ENCODE measurements at places on chromosomes 6 and 20.
A peak's percentile ranks its signal among the peaks of the same experiment; 100 is the strongest.

DNA sequence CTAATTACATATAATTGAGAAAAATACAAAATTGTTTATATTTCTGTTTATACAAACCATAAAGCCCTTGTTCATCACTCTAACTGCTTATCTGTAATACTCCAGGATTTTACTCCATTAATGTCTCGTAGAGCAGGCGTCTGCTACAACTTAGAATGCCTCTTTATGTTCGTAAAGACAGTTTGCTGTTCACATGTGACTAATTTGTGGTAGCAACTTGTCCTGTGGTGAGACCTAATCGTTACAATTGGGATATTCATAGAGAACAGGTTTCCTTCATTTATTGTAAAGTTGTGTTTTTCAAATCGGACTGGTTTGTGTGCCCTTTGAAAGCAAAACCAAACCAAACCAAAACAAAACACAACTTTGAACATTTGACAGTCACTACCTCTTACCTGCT lies 149.7 kb downstream of the ASCC3 start:
- no peak for DNase-seq

DNA sequence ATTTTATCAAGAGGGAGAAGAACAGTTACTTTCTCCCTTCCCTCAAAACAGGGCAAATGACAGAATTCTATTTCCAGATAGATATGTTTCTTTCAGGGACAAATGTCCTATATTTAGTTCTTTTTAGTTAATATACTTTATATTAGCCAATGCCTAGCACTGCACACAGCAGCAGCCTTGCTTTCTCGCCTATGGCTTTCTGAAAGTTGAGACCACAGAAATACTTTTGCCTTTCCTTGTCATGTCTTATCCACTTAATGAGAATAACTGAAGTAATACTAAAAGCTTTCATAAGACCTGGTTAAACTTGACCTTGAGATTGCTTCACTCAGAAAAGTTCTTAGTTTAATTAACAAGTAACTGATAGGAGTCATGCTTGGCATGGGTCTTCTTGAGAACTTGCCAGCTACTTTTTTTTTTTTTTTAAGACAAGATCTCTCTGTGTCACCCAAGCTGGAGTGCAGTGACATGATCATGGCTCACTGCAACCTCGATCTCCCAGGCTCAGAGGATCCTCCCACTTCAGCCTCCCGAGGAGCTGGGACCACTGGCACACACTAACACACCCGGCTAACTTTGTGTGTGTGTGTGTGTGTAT lies 159.3 kb downstream of the CDKAL1 start:
- DNase-seq, result peak; percentile 13

- DNase-seq, result peak; percentile 67
These were observed 177.4 kb downstream of the TFAP2A start for GRCh38 chr6:10237298-10238038.

DNA sequence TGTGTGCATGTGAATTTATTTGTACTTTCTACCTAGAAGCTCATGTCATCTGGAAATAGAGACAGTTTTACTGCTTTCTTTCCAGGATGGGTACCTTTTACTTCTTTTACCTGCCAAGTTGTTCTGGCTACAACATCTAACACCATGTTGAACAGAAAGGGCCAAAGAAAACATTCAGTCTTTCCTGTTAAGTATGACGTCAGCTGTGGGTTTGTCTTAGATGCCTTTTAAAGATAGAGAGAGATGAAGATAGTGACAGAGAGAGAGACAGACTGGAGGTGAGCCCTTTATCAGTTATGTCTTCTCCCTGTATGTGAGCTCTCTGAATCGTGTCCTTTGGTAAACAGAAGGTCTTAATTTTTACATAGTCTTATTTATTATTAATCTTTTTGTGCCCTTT lies 3.4 kb upstream of the DACT2 start:
- no peak for DNase-seq

GRCh38 chr6:41576667-41577066 lies 30.5 kb downstream of the FOXP4 start:
- DNase-seq, result no peak

DNA sequence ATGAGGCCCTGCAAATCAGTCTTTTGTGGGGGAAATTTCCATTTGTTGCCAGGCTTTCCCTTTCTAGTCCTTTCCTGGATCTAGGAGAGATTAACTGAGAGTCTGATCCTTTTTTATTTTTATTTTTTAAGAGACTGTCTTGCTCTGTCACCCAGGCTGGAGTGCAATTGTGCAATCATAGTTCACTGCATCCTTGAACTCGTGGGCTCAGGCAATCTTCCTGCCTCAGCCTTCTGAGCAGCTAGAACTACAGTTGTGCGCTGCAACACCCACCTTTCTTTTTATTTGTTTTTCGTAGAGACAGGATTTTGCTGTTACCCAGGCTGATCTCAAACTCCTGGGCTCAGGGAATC lies 22.9 kb downstream of the OR2B2 start:
- no peak for DNase-seq

DNA sequence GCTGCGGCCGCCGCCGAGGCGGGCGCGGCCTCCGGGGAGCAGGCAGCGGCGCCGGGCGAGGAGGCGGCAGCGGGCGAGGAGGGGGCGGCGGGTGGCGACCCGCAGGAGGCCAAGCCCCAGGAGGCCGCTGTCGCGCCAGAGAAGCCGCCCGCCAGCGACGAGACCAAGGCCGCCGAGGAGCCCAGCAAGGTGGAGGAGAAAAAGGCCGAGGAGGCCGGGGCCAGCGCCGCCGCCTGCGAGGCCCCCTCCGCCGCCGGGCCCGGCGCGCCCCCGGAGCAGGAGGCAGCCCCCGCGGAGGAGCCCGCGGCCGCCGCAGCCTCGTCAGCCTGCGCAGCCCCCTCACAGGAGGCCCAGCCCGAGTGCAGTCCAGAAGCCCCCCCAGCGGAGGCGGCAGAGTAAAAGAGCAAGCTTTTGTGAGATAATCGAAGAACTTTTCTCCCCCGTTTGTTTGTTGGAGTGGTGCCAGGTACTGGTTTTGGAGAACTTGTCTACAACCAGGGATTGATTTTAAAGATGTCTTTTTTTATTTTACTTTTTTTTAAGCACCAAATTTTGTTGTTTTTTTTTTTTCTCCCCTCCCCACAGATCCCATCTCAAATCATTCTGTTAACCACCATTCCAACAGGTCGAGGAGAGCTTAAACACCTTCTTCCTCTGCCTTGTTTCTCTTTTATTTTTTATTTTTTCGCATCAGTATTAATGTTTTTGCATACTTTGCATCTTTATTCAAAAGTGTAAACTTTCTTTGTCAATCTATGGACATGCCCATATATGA lies 3.2 kb downstream of the MARCKS start:
- peak; percentile 53 for DNase-seq

DNA sequence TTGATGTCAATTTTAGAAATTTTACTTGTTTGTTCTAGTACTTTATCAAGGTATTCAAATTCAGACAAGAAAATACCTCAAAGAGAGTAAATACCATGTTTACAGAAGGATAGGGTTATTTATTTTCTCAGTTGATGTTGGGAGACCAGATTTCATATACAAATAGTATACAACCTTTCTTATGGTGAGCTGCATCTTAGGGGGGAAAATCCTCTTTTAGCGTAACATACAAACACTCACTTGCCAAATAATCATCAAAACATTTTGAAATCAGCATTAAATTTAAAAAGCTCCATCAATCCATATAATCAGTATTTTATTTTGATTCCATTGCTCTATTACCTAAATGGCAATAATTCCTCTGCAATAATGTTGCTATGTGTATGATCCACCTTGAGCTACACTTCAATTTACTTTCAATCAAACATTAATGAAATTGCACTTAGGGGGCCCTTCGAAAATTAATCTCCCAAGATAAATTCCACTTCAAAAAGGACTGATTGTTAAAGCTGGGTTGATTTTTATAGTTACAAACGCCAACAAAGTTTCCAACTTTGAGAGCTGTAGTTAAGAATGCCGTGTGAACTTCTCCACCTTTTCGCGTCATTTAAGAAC lies 2.2 kb downstream of the NKX2-4 start:
- DNase-seq, result no peak

GRCh38 chr6:68240726-68241125 lies 394.4 kb upstream of the ADGRB3 start:
- DNase-seq, result peak; percentile 44

DNA sequence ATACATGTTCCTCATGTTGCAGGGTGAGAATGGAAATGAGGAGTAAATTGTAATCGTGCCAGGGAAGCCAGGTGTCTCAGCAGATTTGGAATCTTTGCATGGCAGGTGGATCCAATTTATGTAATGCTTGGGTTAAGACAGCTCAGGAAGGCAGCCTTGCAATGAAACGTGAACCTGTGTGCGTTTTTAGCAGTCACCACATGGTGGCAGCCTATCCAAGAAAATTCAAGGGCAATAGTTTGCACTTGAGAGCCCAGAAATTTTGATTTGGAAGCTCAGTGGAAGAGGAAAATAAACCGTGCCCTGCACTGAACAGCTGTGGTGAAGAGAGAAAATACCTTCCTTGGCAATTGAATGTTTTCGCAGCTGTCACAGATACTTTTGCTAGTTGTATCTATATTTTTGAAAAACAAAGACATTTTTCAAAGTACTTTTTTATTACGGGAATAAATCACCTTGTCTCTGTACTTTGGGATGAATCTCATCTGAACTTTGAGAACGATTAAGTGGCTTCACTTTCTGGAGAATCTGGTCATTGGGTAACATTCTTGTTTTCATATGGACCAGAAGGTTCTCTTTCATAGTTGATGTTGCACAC lies 26.5 kb downstream of the MTHFD1L start:
- DNase-seq, result peak; percentile 96

DNA sequence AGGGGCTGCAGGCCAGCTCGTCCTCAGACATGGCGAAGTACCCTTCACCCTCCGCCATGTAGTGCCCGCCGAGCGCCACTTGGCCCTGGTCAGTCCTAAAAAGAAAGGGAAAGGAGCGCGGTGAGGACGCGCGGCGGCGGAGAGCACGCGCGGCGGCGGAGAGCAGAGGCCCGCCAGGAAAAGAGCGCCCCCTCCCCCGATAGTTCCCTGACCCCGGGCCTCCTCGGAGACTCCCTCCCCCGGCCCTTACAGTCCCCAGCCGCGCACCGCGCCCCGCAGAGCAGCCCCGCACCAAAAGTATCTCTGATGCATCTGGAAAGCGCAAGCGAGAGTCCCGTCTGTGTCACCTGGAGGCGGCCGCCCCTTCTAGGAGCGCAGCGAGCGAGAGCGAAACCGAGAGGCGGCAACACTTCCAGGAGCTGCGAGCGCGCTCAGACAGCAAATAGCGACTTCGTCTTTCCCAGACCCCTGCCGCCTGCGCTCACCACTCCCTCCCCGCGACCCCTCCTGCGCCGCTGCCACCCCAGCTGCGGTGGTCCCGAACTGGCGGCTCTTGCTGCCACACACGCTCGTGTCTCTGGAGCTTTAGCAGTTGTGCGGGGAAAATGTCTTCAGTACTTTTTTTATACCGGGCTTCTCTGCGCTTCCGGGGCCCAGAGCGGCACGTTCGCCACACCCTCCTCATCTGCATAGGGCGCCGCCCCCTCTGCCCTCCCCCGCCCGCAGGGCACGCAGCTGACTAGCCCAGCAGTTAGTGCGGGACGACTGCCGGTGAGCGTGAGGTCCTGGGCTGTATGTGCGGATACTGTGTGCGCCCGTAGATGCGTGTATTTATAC lies at the start of gene TENT5A:
TSS of gene TENT5A (minus strand) at position 598 of the 837 bp plus-strand sequence. CDS start at position 58, 540 bp downstream.
- DNase-seq, result peak; percentile 89

- no peak for DNase-seq
These were observed 23.3 kb upstream of the CST1 start for GRCh38 chr20:23774081-23774480.

- DNase-seq, result no peak
These were observed 107.0 kb upstream of the FOXO3 start for GRCh38 chr6:108453601-108454185.

- DNase-seq, result peak; percentile 66
These were observed 78.1 kb downstream of the PRDM1 start for GRCh38 chr6:106163966-106164877.

DNA sequence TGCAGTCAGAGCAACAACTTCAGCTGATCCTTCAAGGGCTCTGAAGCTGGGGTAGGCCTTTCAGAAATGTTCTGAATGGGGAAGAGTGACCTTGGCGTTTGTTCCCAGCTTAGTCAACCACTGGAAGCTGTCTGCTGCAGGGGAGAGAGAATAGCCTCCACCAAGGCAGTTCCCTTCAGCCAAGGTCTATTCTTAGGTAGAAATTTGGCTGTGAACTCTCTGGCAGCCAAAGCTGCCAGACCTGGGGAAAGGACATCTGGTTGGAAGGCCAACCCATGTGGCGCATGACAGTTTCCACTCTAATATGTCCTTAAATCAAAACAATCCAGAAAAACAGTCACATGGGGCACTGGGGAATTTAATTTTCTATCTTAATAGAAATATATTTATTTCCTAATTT lies 60.1 kb downstream of the FBXO5 start:
- no peak for DNase-seq

- DNase-seq, result no peak
These were observed 182.1 kb upstream of the FBXL4 start for GRCh38 chr6:99129835-99130234.

- DNase-seq, result peak; percentile 65
These were observed 133.3 kb upstream of the AGPAT4 start for GRCh38 chr6:161407115-161407514.

DNA sequence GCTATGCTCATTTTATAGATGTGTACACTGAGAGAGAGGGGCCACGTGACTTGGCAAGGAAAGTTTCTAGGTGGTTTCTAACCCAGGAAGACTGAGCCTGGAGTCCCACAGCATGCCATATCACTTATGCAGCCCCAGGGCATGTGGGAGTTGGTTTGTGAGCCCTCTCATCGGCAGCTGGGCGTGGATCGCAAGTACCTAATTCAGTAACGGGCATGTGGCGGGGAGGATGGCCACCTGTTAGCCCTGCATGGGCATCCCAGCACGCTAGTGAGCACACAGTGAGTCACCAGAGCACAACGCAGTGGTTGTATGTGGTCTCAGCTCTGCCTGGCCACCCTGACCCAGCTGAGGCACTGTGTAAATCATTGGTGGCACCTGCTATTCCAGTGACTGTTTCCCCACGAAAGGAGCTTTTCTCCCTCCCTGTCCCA lies 88.3 kb downstream of the NINL start:
- peak; percentile 97 for DNase-seq

GRCh38 chr6:154246723-154247118 lies 109.9 kb downstream of the IPCEF1 start:
- DNase-seq, result no peak

- DNase-seq, result no peak
These were observed 55.1 kb downstream of the CHD6 start for GRCh38 chr20:41563087-41563486.

GRCh38 chr6:7543789-7544424 lies 2.4 kb downstream of the DSP start:
- no peak for DNase-seq

- DNase-seq, result peak; percentile 56
These were observed 32.6 kb downstream of the C6orf15 start for GRCh38 chr6:31079656-31080261.

DNA sequence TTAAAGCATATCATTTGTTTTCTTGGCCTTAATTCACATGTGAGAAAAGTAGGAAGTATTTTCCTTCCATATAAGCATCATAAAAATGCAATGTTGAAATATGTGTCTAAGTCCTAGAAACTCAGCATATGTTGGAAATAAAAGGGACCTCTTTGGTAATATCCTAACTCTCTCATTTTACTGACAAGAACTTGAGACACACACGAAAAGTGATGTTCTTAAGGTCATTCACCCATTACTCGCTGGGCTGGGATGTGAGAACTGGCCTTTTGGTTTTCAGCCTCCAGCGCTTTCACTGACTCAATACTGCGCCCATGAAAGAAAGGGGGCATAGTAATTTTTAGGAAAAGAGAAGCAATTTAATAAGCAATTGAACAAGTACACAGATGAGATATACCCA lies 153.5 kb upstream of the SCGN start:
- no peak for DNase-seq

GRCh38 chr20:40882152-40882551 lies 146.5 kb upstream of the TOP1 start:
- no peak for DNase-seq

- no peak for DNase-seq
These were observed 19.4 kb downstream of the CRYBG1 start for GRCh38 chr6:106379951-106380350.

All from LHCN-M2 (cell line).